BJ (cell line): ENCODE measurements at places on chromosomes 6 and 20.

DNA sequence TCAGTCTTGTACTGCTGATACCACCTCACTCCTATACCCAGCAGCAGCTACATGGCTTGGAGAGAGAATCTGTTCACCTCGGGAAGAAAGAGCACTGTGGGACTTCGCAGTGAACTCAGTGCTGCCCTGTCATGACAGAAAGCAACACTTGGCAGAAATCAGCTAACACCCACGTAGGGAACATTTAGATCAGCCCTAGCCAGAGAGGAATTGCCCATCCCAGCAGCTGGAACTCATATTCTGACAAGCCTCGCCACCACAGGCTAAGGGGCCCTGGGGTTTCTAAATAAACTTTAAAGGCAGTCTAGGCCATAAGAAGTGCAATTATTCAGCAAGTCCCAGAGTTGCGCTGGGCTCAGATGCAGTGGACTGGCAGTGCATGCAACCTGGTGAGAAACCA, 1266.8 kb downstream of the GRIK2 start:
- DNase-seq = no peak

GRCh38 chr6:46393940-46394337, 97.3 kb downstream of the RCAN2 start:
- DNase-seq = no peak

GRCh38 chr6:45365036-45365435, 12.7 kb downstream of the SUPT3H start:
- no peak for DNase-seq

DNA sequence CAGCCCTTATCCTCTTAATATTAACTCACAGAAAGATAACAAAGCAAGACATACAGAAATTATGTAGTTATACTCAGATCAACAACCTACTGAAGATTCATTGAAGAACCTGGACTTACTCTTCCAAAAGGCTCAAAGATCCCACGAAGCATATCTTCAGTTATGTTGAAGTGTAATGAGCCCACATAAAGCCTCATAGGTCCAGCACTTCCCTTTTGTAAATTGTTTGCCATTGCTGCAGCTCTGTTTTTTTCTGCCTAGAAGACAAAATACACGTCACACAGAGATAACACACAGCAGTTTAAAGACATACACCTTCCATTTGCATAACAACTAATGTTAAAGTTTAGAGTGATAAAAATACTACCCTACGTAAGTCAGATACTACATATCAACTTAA, 20.4 kb downstream of the RBM39 start:
- DNase-seq = no peak

DNA sequence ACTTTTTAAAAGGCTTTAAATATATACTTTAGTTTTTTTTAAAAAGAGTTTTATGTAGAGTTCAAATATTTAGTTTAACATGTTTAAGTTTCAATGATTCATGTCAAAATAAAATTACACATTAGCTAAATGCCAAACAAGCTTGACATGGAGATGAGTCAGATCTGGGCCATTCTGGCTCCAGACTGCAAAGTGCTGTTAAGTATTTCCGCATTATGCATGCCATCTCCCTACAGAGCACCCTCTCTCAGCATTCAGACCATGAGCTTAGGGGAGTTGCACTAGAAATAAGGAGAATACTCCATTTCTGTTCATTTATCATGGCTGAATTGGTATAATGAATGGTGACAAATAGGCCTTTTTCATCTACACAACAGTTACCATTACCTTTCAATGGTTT, 21.5 kb upstream of the HS3ST5 start:
- DNase-seq = no peak

DNA sequence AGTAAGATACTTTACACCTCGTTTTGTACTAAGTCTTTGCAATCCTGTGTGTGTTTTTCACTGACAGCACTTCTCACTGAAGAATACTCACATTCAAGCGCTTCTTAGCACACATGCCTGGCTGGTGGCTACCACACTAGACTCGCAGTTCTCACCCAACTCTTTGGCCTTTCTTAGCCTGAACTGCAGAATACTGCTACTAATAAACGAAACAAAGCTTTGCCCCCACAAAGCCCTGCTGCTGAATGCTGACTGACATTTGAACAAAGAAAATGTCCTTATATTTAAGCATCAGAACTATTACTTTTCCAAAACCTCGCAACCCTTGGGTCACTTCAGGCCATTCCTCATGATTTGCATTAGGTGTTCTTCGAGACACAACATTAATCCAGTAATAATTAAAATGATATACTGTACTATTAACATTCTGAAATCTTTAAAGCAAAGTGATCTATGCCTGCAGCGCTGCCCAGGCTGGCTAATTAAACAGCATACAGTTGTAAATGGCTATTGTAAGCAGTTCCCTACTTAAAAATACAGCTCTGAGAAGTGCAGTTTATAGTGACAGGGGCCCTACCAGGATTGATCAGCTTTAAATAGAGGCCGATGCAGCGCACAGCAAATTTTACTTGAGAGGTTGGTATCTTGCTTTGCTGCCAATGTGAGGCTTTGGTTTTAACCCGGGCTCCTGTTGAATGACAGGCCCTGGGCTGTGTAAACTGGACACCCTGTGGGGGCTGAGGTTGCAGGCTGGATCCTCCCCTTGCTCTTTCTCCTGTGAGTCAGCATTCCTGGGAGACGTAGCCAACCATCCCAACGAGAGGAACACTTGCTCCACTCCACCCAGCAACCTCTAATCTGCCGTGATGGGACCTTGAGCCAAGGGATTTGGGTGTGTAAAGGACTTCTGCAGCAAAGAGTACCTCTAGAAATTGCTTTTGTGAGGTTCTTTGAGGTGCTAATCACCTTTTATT, 899.0 kb downstream of the TFAP2A start:
- peak; percentile 30 for DNase-seq

DNA sequence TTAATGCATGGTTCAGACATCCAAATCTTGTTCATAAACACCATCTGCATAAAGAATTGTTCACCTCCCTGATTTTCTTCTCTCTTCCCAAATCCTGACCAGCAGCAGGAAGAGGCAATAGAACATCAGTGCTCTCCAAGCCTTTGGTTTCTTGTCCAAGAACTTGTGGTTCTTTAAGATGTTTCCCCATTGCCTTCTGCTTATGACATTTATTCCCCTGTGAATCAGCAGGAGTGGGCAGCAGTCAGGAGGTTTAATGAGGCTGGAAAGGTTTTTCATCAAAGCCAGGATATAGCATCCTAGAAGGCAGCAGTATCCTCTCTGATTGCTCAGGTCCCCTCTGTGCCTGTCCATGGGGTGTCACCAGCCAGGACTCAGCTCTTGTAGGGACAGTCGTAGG, 5.3 kb downstream of the HDDC2 start:
- no peak for DNase-seq

- peak; percentile 74 for DNase-seq
Measured at GRCh38 chr6:19836799-19837510, at the start of gene ID4. Gene ID4, plus strand, starts transcription at chr6:19837370. Its CDS starts 385 bp downstream, at chr6:19837755.
